ENCODE measurements at places on chromosomes 6 and 20.

- no peak for DNase-seq
Measured at GRCh38 chr20:55584307-55584706, 421.0 kb downstream of the CBLN4 start.

- DNase-seq: no peak
Measured at GRCh38 chr6:381742-382461, 9.7 kb upstream of the IRF4 start.

DNA sequence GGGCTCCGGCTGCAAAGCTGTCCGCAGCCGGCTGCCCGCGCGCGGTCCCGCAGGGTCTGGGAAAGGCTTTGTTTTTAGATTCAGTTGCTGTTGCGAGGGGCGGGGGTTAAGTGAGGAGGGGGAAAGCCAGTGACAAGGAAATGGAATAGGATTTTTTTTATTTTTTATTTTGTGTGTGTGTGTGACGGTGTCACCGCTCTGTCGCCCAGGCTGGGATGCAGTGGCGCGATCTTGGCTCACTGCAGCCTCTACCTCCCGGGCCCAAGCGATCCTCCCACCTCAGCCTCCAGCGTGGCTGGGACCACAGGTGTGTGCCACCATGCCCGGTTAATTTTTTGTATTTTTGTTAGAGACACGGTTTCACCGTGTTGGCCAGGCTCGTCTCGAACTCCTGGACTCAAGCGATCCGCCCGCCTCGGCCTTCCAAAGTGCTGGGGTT lies 615 bp upstream of the UBE2J1 start:
- DNase-seq: no peak

GRCh38 chr6:878179-878578 lies 185.2 kb upstream of the EXOC2 start:
- no peak for DNase-seq

- DNase-seq: no peak
Measured at GRCh38 chr6:16146028-16146427, 17.1 kb downstream of the MYLIP start.

DNA sequence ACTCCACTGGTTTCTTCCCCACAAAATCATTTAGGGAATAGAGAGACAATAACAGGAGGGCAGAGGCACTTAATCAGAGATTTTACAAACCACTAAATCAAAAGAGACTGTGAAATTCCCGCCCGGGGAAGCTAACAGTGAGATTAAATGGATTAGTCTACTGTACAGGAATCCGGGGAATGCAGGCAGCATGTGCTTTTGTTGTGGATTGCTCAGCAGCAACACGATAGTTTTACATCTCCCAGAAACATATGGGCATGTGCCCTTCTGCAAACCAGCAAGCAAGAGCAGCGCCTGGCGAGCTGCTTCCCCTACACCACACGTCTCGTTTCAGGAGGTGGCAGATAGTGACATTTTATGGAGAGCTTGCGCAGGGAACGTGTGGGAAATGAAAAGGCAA lies 382.3 kb downstream of the CD83 start:
- DNase-seq: no peak

DNA sequence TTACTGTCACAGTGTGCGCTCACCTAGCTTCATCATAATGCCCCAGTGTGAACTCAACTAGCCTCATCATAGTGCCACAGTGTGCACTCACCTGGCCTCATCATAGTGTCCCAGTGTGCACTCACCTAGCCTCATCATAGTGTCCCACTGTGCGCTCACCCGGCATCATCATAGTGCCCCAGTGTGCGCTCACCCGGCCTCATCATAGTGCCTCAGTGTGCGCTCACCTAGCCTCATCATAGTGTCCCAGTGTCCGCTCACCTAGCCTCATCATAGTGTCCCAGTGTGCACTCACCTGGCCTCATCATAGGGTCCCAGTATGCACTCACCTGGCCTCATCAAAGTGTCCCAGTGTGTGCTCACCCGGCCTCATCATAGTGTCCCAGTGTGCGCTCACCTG lies 10.6 kb downstream of the TMEM242 start:
- DNase-seq: no peak

DNA sequence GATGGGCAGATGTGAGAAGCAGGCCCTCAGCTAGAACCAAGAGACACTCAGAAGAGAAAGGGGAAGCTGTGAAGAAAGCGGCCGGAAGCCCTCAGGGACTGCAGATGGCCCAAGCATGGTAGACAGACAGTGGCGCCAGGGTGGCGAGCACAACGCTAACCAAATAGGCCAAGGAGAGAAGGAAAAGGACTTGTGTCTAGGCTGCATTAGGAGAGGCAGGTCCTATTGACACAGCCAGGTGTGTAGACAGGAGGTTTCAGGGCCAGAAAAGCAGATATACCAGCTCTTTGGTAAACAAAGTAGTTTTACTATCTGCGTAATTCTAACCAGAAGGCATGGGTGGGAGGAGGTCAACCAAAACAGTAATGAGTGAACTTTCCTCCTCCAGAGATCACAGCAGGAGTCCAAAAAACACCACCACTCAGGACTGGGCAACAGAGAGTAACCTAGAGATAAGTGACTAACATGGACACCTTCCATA lies 15.8 kb upstream of the MAP7 start:
- no peak for DNase-seq

GRCh38 chr6:118186672-118187567 lies 279.9 kb downstream of the SLC35F1 start:
- DNase-seq: no peak

- DNase-seq: no peak
Measured at GRCh38 chr20:19807946-19808330, 49.9 kb downstream of the RIN2 start.

GRCh38 chr6:21426841-21427490 lies 166.6 kb upstream of the SOX4 start:
- no peak for DNase-seq

GRCh38 chr6:73109659-73110058 lies 115.6 kb downstream of the KHDC1L start:
- no peak for DNase-seq

DNA sequence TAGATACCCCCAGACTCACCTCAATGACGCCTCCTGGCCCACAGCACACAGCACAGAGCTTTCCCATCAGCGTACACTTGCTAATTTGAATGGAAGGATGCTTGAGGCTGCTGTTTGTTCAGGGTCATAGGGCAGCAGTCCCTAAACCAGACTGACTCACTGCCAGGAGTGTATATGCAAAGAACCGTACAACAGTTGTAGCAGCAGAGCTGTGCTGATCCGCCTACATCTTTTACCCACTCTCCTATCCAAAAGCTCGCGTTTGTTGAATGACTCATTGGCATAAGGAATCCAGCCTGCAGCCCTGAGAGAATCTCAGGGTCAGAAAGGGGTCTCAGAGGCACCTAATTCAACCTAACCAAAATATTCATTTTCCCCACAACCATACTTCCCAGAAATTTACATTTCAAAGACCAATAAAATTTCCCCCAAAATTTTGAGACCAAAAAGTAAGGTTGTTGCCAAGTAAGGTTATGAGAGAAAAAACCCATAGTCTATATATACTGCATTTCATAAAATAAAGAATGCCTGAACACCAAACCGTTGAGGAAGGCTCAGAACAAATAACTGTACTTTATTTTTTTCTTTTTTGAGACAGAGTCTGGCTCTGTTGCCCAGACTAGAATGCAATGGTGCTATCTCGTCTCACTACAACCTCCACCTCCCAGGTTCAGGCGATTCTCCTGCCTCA lies 35.3 kb upstream of the CCND3 start:
- DNase-seq: no peak

GRCh38 chr6:90442366-90442765 lies 144.5 kb downstream of the MAP3K7 start:
- no peak for DNase-seq

- no peak for DNase-seq
Measured at GRCh38 chr6:147341486-147341885, 137.3 kb downstream of the STXBP5 start.

DNA sequence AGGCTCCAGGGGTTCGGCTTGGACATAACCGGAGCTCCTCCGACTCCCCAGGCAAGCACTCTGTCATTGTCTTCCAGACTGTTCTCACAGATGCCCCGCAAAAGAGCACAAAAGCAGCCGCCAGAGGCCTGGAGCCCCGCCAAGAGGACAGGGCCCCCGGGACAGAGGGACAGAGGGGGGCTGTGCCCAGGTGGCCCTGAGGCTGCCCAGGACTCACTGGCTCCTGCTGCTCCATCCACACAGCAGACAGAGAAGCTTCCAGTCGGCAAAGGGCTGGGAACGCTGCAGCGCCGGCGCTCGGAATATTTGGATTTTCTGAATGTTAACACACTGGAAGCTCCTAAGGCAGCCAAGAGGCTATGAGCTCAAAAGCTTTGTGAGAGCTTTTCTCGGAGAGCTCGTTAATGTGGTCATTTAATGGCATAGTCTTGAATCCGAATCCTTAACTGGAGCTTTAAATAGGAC lies 68.0 kb upstream of the QKI start:
- no peak for DNase-seq

DNA sequence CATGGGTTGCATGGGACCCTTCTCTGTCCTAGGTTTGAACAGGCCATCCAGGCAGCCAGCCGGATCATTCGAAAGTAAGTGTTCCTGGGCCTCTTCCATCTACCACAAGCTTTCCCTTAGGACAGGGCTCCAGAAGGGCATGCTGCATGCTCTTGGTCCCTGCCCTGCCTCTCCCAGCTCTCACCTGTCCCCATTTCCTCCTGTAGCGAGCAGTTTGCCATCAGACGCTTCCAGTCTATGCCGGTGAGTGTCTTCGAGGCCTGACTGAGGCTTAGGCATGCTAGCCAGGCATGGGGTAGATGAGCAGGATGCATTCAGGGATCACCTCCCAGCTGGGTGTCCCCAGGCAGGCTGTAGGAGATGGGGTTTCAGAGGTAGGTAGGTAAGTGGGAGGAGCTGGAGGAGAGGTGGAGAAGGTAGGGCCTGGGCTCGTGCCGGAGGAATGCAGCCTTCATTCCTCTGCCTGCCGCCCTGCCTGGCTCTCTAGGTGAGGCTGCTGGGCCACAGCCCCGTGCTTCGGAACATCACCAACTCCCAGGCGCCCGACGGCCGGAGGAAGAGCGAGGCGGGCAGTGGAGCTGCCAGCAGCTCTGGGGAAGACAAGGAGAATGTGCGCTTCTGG lies 4.3 kb downstream of the CDC25B start:
- DNase-seq: no peak

DNA sequence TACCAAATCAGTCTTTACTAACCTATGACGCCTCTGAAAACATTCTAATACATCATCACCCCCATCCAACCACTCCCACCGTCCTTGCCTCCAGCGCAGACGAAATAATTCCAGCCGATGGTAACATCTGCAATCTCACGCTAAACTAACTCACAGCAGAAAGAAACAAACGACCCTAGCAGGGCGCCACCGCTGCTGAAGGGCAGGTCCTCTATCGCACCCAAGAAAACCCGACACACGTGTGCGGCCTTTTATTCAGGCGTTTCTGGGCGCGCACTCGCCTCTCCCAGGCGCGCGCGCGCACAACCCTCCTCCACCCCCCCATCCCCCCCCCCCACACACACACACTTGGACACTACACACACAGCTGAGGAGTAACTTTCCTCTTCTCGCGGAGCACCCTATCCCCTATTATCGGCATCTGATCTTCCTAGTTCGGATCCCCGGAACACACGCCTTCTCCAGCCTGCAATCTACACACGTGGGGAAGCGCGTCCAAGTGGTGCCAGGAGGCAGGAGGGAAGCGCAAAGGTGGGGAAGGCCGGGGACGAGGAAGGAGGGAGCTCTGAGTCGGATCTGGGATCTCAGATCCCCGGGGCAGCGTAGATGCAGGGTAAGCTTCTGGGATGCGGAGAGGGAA lies 1.4 kb downstream of the GFOD1 start:
- no peak for DNase-seq

GRCh38 chr20:4957939-4958362 lies 43.4 kb downstream of the SLC23A2 start:
- DNase-seq: no peak

DNA sequence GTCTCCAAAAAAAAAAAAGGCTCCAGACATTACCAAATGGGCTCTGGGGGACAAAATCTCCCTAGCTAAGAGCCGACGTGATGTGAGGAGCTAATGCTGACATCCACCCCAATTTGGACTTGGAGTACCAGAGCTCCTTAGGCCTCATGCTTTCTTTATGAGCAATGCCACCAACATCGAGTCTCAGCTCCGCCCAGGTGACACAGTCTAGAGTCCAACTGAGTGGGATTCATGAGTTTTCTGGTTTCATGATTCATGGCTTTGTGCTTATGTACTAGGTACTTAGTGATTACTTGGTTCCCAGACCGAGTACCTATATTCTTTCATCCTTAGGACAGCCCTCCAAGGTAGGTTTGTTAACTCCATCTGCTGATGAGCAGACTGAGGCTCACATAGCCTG lies 4.4 kb downstream of the ANKRD60 start:
- DNase-seq: no peak

GRCh38 chr6:27693766-27694546 lies 218.2 kb downstream of the OR2B2 start:
- DNase-seq: no peak

GRCh38 chr6:11214084-11214833 lies 18.2 kb downstream of the NEDD9 start:
- DNase-seq: no peak

DNA sequence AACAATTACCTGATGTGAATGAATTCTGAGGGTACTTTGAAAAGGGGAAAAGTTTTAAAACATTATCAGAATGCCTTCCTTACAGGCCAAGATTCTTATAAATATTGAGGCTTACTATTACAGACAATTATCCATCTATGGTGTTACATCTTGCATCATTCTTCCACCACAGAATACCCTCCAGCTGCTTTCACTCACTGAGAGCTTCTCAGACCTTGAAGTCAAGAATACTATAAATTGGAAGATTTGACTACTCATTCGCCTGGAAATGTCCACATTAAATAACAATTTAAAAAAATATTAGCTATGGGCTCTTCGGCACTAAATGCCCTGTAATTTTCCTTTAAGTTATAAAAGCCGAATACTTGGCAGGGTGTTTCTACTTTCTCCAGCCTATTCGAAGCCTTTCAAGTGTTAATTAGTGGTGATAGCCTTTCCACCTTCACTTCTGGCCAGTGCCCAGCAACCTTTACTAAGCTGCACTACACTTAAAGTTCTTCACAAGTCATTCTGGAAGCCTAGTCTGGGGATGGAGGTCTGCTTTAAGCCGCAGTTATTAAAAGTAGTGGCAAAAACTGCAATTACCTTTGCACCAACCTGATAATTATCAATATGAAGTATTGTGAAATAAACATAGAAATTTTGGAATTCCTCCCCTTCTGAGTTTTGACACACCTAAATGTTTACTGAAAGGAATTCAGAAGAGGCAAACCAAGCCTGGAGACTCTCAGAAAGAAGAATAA lies 100.9 kb downstream of the BMP5 start:
- no peak for DNase-seq

GRCh38 chr6:41228096-41228495 lies at the start of gene TREML4:
Gene TREML4, plus strand, starts transcription at chr6:41228349. Its CDS starts 79 bp downstream, at chr6:41228428.
- no peak for DNase-seq

Measured in stimulated activated CD8-positive, alpha-beta memory T cell treated with anti-CD3 and anti-CD28 coated beads, Interleukin-2, amount 100 ng/mL, for 1 hour (primary cell).